ENCODE measurements at places on chromosomes 11 and 22. TPM values are rescaled to one million over a fixed set of nuclear protein-coding genes. Genes with fewer than 3 reads are reported as not detected.

GRCh38 chr11:19646308-19646707, 66.3 kb upstream of the NAV2 start:
- no peak for DNase-seq

The B3GAT1 gene
- total RNA-seq: 0.05 TPM

The CHADL gene
- total RNA-seq: 0.15 TPM

GRCh38 chr11:102046841-102047240, 396 bp upstream of the CFAP300 start:
- no peak for DNase-seq

GRCh38 chr22:30175690-30176288, 70.8 kb downstream of the LIF start:
- no peak for DNase-seq

DNA sequence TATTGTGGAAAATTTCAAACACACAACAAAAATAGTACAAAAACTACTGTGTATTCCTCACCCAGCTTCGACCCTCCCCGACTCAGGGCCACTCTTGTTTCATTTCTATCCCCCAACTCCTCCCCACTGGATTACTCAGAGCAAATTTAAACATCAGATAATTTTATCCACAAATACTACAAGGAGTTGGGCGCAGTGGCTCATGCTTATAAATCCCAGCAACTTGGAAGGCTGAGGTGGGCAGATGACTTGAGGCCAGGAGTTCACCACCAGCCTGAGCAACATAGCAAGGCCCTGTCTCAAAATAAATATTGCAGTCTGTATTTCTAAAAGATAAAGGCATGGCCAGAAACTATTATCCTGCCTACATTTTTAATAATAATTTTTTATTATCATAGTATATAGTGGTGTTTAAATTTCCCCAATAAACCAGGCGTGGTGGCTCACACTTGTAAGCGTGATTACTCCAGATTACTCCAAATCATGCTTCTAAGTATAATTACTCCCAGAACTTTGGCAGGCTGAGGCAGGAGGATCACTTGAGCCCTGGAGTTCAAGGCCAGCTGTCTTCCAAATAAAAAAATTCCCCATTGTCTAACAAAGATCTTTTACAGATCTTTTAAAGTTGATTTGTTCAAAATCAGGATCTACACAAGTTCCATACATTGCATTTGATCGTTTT, 39.8 kb downstream of the LRRC32 start:
- DNase-seq: no peak

The F2 gene
- total RNA-seq: not detected

DNA sequence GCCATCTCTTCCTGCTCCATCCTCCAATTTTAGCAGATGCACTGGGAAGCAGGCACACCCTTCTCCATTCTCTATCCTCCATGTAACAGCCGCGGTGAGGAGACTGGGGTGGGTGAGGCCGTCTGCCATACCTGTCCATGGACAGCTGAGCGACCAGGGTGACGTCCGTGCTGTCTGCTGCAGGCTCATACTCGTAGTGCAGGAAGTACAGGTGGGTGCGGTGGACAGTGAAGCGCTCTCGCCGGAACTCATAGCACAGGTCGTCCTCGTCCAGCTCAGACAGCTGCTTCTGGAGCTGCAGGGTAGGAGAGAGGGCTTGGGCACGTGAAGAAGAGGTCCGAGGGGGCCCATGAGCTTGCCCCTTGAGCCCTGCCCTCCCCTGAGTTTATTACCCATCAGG, 257.8 kb upstream of the SYN3 start:
- no peak for DNase-seq

DNA sequence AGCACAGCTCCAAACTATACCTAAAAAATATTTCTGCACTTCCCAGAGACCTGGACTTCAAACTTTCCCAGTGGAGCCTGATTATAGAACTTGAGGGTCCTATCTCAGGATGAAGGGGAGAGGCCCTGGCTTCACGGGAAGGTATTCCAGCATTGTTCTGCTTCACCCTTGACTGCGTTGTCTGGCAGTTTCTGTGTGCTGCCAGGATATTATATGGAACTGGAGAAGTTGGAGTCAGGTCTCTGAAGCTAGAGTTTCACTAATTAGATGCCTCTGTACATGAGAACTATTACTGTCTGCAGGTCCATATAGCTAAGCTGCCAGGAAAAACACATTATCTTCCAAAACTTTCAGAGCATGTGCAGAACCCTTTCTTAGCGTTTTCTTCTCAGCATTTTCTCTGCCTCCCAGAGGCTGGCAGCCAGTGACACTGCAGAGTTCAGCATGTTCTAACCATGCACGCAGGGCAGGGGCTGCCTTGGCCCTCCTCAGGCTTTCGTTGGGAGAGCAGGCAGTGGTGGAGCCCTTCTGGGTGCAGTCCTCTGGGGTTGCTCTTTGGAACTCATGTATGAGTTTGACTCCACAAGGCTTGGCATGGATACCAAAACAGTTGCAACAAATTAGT, 99.3 kb downstream of the CWC15 start:
- DNase-seq: no peak

GRCh38 chr11:7603031-7603781, 70.1 kb downstream of the CYB5R2 start:
- DNase-seq: no peak

The MEI1 gene
- 0.50 TPM for total RNA-seq

DNA sequence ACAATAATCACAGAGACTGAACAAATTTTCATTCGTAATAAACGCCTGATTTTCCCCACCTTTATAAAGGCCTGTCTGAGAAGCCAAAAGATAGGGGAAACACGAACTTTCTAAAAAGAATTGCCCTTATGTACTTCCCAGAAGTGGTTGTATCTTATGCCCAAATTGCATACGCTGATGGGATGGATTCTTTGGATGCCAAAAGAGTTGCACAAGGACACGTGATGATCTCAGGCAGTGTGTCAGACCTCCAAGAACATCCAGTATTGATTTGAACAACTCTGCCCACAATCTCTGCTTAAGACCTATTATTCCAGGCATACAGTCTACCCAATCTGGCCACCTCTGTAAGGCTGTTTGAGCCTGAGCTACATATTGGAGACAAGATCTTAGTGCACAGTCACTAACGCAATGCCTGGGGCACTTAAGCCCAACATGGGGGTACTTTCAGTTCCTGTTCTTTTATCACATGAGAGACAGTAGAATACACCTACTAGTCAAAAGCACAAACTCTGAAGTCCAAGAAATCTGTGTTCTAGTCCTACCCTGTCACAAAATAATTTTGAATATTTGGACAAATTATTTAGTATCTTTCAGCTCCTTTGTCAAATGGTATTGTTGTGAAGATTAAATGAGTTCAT, 38.9 kb downstream of the OR10A6 start:
- no peak for DNase-seq

The C11orf91 gene
- total RNA-seq: not detected

GRCh38 chr11:123239191-123240150, 44.4 kb upstream of the CLMP start:
- DNase-seq: no peak

- no peak for DNase-seq
Measured at GRCh38 chr22:35864545-35865165, 147.0 kb downstream of the APOL5 start.

The WNT11 gene
- total RNA-seq: not detected

GRCh38 chr11:102422817-102423712, 29.5 kb downstream of the TMEM123 start:
- no peak for DNase-seq

- DNase-seq: no peak
Measured at GRCh38 chr11:61352038-61352437, 9.6 kb downstream of the CYB561A3 start.

The APOBEC3F gene
- total RNA-seq: 1.9 TPM

- DNase-seq: no peak
Measured at GRCh38 chr22:19979712-19980493, 36.7 kb downstream of the ARVCF start.

- no peak for DNase-seq
Measured at GRCh38 chr11:72411623-72412419, 22.5 kb downstream of the CLPB start.

- DNase-seq: no peak
Measured at GRCh38 chr22:38935023-38935422, 22.4 kb upstream of the APOBEC3A start.

GRCh38 chr11:119277660-119278059, 39.3 kb downstream of the MCAM start:
- no peak for DNase-seq

DNA sequence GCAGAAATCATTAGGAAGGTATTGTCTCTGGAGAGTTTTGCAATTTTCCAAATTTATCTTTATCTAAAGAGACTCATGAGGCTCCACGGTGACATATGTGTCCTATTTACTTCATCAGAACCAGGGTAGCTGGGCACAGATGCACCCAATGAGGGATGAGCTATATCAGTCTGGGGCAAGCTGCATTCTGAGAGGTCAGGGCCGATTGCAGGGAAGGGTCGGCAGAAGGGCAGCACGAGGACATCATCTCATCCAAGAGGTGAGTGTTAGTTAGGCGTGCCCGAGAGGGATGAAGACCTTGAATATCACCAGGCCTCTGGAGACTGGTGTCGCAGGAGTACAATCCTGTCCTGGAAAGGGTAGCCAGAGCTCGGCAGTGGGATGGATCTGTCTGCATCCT, 41.0 kb upstream of the SPON1 start:
- DNase-seq: no peak

DNA sequence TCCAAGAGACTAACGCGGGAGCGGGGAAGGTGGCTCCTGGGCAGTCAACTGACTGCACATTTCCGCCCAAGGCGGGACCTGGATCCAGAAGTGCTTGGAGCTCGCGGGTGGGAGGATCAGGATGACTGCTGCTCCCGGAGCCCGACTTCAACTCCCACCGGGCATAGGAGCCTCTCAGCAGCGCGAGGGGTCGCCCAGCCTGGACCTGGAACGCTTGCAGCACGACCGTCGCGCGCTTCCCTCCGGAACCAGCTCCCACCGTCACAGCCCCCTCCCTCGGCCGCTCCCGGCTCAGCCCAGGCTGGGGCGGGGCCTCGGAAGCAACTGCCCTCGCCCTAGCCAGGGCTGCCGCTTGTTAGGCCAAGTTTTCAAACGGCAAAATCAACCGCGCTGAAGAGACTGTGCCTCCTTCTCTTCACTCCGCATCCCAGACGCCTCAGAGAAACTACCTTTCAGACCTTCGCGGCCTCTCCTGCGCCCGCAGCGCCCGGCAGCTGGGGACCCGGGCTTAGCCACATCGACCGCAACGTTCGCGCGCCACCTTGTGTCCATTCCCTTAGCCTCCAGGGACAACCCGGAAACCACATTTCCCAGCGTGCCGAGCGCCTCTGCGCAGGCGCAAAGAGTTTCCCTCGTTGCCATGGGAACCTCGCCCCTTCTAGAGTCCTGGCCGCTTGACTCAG, 14.0 kb downstream of the SSH3 start:
- peak; percentile 92 for DNase-seq

DNA sequence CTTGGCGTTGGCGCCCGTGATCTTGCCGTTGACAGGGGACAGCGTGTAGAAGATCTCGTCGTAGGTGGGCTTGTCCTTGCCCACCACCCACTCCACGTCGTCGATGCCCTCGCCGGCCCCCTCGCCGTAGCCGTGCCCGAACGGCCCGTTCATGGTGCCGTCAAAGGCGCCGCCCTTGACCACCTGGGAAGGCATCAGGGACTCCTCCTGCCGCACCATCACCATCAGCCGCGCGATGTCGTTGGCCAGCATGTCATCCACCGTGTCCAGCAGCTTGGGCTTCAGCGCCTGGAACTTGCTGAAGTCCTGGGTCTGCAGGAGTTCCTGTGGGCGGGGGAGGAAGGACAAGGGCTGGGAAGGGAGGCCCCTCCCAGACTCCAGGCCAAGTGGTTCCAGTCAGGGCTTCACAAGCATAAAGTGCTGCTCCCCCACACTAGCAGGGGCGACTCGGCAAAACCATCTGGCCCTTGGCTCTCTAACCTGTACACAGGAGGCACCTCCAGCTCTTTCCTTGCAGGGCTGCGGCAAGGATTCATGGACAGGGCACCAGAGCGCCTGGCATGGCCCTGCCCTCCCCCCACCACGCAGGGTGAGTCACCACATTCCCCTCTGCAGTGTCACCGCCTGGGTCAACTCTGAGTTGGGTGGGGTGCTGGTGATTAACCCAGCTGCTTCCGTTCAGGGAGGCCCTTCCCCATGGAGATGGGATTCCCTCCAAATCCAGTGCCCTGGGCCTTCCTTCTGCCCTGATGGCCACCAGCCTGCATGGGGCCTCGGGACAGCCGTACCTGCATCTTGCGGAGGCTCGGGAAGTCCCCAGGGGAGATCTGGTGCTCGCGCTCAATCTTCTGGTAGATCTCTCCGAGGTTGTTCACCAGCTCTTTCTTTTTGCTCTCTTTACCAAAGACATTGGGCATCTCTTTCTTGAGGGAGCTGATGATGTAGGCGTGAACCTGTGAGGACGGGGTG, 10.4 kb upstream of the CDC42BPG start:
- DNase-seq: peak; percentile 94
